Body of pancreas (tissue), 4 donors: ENCODE measurements at places on chromosomes 6 and 20.
A peak's percentile ranks its signal among the peaks of the same experiment; 100 is the strongest.

DNA sequence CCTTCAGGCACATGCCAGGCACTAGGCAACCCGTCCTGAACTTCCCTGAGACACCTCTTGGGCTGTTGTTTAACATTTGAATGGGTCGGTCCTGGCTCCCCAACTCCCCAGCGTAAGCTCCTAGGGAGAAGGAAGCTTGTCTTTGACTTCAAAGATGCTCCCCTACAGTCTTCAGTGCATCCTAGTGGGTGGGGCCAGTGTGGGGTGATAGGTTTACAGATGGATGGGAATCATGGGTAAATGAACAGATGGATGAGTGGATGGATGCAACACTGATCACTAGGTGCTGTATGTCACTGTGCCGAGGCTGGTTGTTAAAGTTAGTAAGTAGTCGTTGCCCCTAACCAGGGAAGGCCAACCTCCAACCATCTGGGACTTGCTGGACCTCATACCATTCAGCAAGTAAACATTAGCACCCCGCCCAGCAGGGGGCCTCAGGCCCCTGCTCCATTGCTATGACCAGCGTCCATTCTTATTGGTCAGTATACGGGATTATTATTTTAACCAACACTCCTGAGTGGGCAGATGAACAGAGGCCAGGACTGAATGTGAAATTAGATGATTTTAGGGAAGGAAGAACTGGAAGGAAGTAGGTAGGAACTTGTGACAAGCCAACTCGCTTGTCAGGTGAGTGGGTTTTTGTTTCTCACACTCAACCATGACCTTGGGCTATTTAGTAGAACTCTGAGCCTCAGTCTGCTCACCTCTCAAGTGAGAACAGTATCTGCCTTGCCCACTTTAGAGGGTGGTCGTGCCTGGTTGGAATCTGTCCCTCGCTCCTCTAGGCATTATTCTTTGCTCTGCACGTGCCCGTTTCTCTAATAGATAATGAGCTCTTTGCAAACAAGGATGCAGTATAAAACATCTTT is 82.9 kb upstream of the FOXP4 start:
- H3K27ac ChIP-seq = no peak overlapping the region
- DNase-seq = peak; percentile 79
- no peak overlapping the region for H3K4me3 ChIP-seq
- H3K36me3 ChIP-seq = no peaks in the 10 kb centered on the region

GRCh38 chr20:22583773-22584521 is 425 bp downstream of the FOXA2 start:
- H3K4me3 ChIP-seq = peak overlapping the region; percentile 63
- peaks cover 50% of the 10 kb centered on the region for H3K4me1 ChIP-seq
- peak overlapping the region; percentile 97 for H3K27ac ChIP-seq
- no peaks in the 10 kb centered on the region for H3K27me3 ChIP-seq
- no peaks in the 10 kb centered on the region for H3K36me3 ChIP-seq
- peak; percentile 93 for DNase-seq

- no peaks in the 10 kb centered on the region for H3K36me3 ChIP-seq
- DNase-seq = no peak
- no peak overlapping the region for H3K4me3 ChIP-seq
- H3K27ac ChIP-seq = no peak overlapping the region
These were observed 168.2 kb downstream of the AKAP7 start for GRCh38 chr6:131303338-131303930.

GRCh38 chr20:17611290-17611539 is 41.3 kb downstream of the DSTN start:
- peak overlapping the region; percentile 74 for H3K27ac ChIP-seq
- H3K36me3 ChIP-seq = peaks cover 9% of the 10 kb centered on the region
- DNase-seq = no peak
- H3K27me3 ChIP-seq = no peaks in the 10 kb centered on the region
- H3K4me3 ChIP-seq = no peak overlapping the region
- H3K4me1 ChIP-seq = peaks cover 65% of the 10 kb centered on the region

- no peak overlapping the region for H3K4me3 ChIP-seq
- H3K36me3 ChIP-seq = no peaks in the 10 kb centered on the region
- no peak for DNase-seq
- H3K4me1 ChIP-seq = no peaks in the 10 kb centered on the region
These were observed 78.2 kb upstream of the PTPRK start for GRCh38 chr6:128598571-128598970.

DNA sequence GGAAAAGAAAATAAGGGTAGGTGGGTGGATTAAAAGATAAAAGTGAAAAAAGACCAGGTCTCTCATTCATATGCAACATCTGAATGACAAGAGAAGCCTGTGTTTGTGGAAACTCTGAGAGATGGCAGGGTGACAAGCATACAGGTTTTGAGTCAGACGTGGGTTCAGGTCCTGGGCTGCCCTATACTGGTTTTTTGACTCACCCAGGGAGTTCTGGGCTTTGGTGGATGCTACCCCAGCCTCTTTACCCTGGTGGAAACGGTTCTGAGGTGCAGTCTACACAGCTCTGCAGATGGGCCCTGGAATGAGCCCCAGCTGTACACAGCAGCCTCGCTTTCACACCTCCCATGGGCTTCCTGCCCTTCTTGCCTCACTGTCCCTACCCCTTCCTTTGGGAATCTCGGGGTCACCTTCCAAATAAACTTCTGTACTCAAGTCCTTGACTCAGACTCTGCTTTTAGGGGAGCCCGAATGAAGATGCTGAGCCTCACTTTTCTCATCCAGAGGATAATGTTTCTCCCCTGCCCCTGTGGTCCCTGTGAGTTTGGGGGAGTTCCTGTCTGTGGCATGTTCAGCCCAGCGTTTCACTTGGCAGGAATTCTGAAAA is 77.7 kb upstream of the CLDN20 start:
- H3K36me3 ChIP-seq = no peaks in the 10 kb centered on the region
- no peak for DNase-seq
- peaks cover 14% of the 10 kb centered on the region for H3K4me1 ChIP-seq
- H3K27me3 ChIP-seq = no peaks in the 10 kb centered on the region

GRCh38 chr20:25223179-25223661 is 24.7 kb upstream of the PYGB start:
- peaks cover 38% of the 10 kb centered on the region for H3K4me1 ChIP-seq
- peaks cover 4% of the 10 kb centered on the region for H3K36me3 ChIP-seq
- no peaks in the 10 kb centered on the region for H3K27me3 ChIP-seq
- DNase-seq = no peak
- no peak overlapping the region for H3K27ac ChIP-seq
- H3K4me3 ChIP-seq = no peak overlapping the region

DNA sequence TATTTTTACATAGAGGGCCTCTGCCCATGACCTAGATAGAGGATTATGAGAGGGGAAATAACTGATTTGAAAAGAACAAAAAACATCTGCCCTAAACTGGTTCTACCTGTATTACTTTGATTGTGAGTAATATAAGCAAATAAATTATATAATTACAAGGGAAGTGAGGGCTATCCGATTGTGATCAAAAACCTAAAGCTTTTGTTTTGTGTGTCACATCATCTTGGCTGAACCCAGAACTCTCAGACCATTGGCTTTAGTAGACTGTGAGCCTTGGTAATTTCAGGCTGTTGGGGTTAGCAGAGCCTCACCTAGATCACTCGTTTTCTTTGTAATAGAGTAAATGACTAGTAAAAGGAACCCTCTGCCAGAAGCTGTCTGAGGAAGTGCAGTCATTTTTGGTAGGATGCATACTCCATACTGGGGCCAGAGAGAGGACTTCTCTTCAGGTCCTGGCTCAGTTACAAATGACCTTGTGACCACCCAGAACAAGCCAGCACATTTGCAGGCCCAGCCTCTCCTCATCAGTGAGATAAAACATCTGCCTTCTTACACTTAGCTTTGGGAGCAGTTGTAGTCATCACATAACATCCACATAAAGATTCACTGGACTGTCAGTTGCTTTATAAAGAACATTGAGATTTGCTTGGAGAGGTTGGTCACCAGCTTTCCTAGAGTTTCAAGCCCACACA is 13.5 kb downstream of the STK35 start:
- no peak overlapping the region for H3K4me3 ChIP-seq
- peaks cover 17% of the 10 kb centered on the region for H3K4me1 ChIP-seq
- no peak for DNase-seq
- H3K27me3 ChIP-seq = no peaks in the 10 kb centered on the region
- no peak overlapping the region for H3K27ac ChIP-seq

GRCh38 chr20:8434326-8434876 is 302.3 kb downstream of the PLCB1 start:
- no peak for DNase-seq
- H3K27ac ChIP-seq = no peak overlapping the region
- no peaks in the 10 kb centered on the region for H3K27me3 ChIP-seq
- H3K4me1 ChIP-seq = no peaks in the 10 kb centered on the region

DNA sequence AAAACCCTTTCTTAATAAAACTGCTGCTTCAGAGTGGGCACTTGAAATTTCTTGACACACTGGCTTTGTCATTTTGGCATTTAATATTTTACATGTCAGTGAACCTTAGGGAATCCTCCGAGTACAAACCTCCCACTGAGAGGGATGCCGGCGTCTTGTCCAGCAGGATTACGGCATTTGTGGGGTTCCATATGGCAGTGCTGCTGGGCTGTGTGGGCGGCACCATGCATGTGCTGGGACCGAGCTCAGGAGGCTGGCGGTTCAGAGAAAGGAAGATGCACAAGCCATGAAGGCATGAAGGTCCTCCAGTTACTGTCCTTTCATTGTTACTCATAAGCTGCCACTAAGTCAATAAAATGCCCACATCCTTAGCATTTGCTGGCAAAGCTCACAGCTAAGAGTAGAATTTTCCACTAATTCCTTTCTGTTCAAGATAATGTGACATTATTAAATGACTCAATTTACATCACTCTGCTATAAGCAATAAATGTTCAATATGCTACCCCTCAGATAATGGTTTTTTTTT is 61.4 kb downstream of the LY86 start:
- H3K36me3 ChIP-seq = no peaks in the 10 kb centered on the region
- H3K27me3 ChIP-seq = no peaks in the 10 kb centered on the region
- H3K4me1 ChIP-seq = no peaks in the 10 kb centered on the region
- DNase-seq = no peak

- no peaks in the 10 kb centered on the region for H3K4me1 ChIP-seq
- H3K4me3 ChIP-seq = no peak overlapping the region
These were observed 11.2 kb downstream of the TFAP2D start for GRCh38 chr6:50724381-50725124.

DNA sequence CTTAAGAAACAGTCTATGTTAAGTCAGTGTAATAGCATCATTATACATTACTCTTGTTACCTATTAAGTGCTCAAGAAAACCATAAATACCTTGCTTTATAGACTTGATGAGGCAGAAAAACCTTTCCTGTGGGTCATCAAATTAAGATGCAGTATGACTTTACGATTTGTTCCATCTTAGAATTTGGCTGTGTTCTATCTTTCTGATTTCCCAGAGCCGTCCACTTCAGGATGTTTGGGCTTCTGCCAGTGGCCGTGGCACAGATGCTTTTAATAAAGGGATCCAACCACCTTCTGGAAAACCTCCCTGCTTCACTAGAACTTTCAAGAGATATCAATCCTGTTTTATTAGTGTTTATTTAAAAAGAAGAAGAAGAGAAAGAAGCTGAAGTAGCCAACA is 71.2 kb downstream of the PDE7B start:
- no peak overlapping the region for H3K27ac ChIP-seq
- DNase-seq = no peak
- H3K4me3 ChIP-seq = no peak overlapping the region

DNA sequence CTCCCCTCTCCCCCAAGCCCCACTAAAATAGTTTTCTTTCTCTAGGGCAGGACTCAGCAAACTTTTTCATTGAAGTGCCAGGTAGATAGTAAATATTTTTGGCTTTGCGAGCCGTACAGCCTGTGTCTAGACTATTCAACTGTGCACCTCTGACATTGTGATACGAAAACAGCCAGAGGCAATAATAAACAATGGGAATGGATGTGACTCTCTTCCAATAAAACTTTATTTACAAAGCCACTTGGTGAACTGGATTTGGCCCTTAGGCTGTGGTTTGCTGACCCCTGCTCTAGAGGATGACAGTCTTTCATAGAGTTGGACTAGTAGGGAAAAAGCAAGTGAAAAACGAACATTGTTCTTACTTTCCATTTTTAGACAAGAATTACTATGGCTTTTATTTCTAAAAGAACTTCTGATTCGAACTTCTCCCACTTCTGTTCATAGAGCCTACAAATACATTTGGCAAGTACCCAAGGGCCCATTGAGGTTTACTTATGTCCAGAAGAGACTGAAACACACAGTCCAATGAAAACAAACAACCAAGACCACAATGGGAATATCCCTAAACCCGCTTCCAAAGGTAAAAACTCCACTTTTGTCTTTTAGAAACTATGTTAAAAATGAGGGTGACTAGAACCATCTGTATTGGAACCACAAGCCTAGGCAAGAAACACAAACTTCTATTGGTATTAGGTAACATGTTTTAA is 46.4 kb upstream of the CDKAL1 start:
- no peak overlapping the region for H3K27ac ChIP-seq
- no peak overlapping the region for H3K4me3 ChIP-seq
- DNase-seq = no peak
- H3K27me3 ChIP-seq = no peaks in the 10 kb centered on the region
- H3K4me1 ChIP-seq = no peaks in the 10 kb centered on the region
- H3K36me3 ChIP-seq = no peaks in the 10 kb centered on the region

DNA sequence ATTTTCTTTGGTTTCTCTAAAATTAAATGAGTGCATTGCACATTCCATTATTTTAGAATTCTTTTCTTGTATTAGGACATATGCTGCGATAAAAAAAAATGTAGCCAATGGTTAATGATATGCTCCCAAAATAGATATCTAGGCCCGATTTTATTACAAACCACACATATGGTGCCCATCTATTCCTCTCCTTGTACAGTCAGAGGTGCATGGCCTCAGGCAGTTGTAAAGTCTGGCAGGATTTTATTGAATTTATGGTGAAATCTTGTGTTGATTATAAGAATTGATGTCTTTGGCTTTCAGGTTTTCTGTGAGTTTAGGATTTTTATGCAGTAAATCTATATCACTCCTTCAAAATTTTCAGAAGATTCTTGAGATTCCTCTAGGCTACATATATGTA is 192.2 kb downstream of the RFPL4B start:
- DNase-seq = no peak
- H3K4me1 ChIP-seq = no peaks in the 10 kb centered on the region
- H3K27ac ChIP-seq = no peak overlapping the region
- no peaks in the 10 kb centered on the region for H3K27me3 ChIP-seq
- no peak overlapping the region for H3K4me3 ChIP-seq

GRCh38 chr20:1185790-1186334 is 1.1 kb upstream of the TMEM74B start:
- H3K36me3 ChIP-seq = no peaks in the 10 kb centered on the region
- peaks cover 13% of the 10 kb centered on the region for H3K4me1 ChIP-seq
- H3K27ac ChIP-seq = no peak overlapping the region
- no peaks in the 10 kb centered on the region for H3K27me3 ChIP-seq
- DNase-seq = peak; percentile 50

DNA sequence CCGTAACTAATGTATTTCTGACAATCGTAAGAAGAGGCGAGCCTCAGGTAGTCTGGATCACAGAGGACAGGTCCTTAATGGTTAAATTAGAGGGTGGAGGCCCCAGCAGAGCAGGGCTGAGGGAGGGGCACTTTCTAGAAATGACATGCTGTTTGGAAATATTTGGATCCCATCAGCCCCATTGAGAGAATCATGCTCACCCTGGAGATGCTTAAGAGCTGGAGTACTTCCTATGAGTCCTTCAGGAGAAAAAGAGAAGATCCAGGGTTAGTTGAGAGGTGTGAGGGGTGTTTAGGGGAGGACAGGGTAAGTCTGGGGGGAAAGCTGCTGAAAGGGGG is 123.0 kb downstream of the TCP11 start:
- no peaks in the 10 kb centered on the region for H3K36me3 ChIP-seq
- H3K4me3 ChIP-seq = no peak overlapping the region
- H3K4me1 ChIP-seq = peaks cover 32% of the 10 kb centered on the region
- no peaks in the 10 kb centered on the region for H3K27me3 ChIP-seq
- no peak for DNase-seq
- H3K27ac ChIP-seq = peak overlapping the region; percentile 75
